Renal cortical epithelial cell (primary cell): ENCODE measurements at places on chromosomes 11 and 22. TPM values are rescaled to one million over a fixed set of nuclear protein-coding genes. Genes with fewer than 3 reads are reported as not detected.
A peak's percentile ranks its signal among the peaks of the same experiment; 100 is the strongest.

DNA sequence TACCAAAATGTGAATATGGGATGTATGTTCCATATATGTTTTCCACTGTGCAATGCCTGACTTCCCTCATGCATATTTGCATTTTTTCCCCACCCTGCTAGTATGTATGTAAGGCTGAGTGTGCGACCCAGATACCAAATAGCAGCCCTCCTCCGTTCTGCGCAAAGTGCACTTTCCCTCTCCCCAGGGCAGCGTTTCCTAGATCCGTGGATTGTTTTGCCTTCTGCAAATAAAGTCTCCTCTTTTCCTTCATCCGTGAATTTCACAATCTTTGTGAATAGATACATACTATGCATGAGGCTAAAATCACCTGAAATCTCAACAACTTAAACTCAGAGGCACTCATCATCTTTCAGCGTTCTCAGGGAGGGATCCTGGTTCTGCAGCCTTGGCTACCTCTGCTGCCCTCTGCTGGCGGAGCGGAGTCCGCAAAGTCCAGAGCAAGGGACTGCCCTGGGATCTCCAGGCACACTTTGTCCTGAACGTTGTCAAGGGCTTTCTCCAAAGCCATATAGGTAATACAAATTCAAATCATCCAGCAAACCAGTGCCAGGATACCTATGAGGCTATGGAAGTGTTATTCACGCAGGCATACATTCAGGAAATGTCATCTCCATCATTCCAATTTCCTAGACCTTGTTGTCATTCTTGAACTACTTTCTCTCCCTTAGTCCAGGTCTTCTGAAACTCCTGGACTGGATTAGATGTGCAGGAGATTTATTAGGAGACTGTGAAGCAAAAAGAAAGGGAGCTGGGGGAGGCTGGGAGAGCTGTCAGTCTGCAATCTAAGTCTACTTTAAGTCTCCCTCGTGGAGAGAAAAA is 53.1 kb downstream of the CNTF start:
- peak; percentile 52 for DNase-seq

DNA sequence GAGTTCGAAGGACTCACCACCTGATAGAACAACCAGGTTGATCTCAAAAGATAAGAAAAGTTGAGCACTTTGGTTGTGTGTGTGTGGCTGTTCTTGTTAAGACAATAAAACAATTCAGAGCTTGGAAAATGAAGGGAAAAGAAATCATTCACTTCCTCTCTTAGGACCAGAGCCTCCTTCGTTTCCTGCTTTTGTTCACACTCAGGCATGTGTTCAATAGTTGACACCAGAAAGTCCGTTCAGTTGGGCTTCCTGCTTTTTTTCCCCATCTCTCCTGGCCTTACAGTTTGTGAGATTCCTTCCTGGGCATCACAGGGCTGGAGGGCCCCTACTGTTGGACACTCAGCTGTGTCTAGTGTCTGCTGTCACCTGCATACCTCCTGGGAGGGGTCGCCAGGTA is 48.0 kb downstream of the TSPAN18 start:
- DNase-seq = no peak

The WBP2NL gene
- 0.17 and 1.1 TPM in 2 replicates for total RNA-seq

- no peak for DNase-seq
Observed at GRCh38 chr11:131865860-131866259, 495.4 kb downstream of the NTM start.

- no peak for DNase-seq
Observed at GRCh38 chr22:37277384-37277783, 4.9 kb upstream of the CYTH4 start.

- no peak for DNase-seq
Observed at GRCh38 chr11:20672575-20672974, 3.2 kb downstream of the NELL1 start.

The BTBD18 gene
- total RNA-seq = not detected in 2 replicates

The SYNGR1 gene
- 11.9 TPM in 1 of 2 replicates, not detected in the other for total RNA-seq
